ENCODE measurements at places on chromosomes 16 and 17. TPM values are rescaled to one million over a fixed set of nuclear protein-coding genes. Genes with fewer than 3 reads are reported as not detected.

The HBA1 gene
- 387 TPM for total RNA-seq

The CD79B gene
- total RNA-seq, result 3.8 TPM

The CCL18 gene
- not detected for total RNA-seq

The CRYBA1 gene
- total RNA-seq, result not detected

The CCL1 gene
- not detected for total RNA-seq

The RAI1 gene
- 7.4 TPM for total RNA-seq

The LCAT gene
- total RNA-seq, result 12.5 TPM

The TBC1D3B gene
- total RNA-seq, result 4.4 TPM

All from muscle of leg (tissue), 16 donors.